NCI-H446 (cell line): ENCODE measurements at places on chromosomes 7 and 10.

- DNase-seq = no peak
Observed at GRCh38 chr7:112420236-112420861, 29.9 kb upstream of the IFRD1 start.

DNA sequence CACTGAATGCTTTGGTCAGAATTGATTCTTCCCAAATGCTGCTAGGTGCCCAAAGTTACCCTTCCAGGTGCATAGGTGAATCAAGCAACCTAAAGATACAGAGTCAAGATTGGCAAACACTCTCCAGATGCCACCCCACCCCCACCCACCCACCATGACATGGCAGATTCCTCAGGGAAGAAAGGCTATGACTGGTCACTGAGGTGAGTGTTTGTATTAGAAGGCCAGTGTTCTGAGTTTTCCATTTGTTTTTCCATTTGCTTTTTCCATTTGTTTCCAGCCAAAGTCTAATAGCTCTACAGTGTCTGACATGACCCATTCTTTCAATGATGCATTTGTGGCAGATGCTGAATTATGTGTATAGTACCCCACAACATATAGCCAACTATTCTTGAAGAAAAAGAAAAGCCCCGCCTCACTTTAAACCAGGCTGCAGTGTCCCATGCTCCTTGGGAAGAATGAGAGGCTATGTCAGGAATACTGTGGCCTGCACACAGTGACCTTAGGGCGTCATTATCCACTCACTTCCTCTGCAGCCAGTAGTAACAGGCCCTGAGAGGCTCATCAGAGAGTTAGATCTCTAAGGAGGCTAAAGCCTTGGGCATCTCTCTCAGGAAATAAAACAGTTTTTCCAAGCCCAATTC is 16.1 kb upstream of the HIBADH start:
- DNase-seq = no peak

- no peak for DNase-seq
Observed at GRCh38 chr10:72270607-72271281, 3.0 kb upstream of the DDIT4 start.

DNA sequence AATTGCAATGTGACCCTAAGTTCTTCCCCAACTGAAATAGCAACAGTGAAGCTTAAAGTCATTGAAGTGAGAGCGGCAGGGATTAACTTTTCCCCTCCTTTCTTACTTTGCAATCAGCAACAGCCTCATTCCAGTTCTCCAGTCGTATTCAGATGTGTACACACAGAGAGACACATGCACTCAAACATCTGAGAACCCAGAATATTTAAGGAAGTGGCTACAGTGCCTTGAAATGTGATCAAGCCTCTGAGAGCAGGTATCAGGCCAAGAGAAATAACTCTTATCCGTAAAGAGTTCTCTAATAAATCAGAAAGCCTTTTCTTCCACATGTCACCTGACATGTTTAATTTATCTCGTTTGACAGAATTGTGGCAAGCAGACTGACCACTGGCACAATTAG is 388.9 kb upstream of the NPVF start:
- DNase-seq = no peak

GRCh38 chr10:102059987-102060386 is 4.0 kb upstream of the ARMH3 start:
- no peak for DNase-seq

GRCh38 chr10:32315424-32315823 is 31.5 kb downstream of the EPC1 start:
- no peak for DNase-seq

- DNase-seq = no peak
Observed at GRCh38 chr10:58764087-58764747, 251.5 kb downstream of the BICC1 start.

DNA sequence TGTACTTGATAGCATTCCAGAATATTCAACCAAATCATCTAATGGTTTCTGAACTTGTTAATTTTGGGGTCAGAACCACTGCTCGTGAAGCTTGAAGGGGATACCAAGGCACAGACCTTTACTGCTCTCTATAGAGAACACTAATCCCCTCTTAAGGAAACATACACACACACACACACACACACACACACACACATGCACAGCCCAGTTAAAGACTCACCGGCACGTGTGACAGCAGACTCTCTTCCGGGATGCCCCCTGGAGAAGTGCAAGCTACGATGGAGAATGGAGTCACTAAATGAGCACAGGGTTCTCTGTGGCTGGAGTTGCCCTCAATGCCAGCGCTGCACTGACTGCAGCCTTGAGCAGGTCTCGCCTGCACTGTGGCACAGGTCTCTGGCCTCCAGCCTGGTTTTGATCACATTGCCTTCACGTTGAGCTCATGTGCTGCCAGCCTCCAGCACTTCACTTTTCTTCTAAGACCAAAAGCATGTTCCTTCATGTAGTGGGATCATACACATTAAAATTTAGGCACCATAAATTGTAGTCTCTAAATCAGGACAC is 300.8 kb downstream of the POM121L12 start:
- DNase-seq = no peak

- no peak for DNase-seq
Observed at GRCh38 chr10:31345886-31346285, 26.9 kb downstream of the ZEB1 start.

DNA sequence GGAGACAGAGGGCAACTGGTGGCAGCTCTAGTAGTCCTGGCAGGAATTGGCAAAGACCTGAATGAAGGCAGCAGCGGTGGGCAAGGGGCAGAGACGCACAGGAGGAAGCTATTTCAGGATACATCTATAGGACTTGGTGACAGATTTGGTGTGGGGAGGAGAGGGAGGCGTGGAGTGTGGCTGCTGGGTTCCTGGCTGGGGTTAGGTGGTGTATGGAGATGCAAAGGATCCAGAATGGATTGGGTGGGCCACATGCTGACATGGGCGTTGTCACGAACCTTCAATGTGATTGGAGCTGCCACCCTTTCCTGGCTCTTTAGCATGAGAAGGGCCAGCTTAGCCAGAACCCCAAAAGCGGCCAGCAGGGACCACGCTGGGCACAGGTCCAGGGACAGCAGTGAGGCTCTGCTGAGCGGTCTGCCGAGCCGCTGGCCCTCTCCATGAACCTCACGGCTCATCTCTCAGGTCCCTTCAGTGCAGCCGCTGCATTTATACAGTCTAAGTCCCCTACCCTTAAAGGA is 10.2 kb upstream of the ADCY1 start:
- DNase-seq = no peak

DNA sequence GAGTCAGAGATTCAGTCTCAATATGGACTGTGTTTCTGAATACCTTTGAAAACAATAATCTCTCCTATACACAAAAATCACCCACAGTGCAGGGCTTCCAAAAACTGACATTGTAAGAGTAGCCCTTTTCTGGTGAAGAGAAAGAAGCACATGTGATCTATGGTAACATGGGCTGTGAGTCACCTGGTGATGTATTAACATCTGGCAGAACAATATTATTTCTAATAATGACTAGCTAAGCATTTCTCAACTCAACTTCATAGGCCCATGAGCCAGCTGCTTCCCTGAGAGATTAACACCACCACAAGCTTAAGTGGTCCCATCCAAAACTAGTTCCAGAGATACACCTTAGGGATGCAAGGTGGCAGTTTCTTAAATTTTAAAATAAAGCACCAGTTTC is 331.0 kb upstream of the NRP1 start:
- DNase-seq = no peak

GRCh38 chr10:133476641-133476990 is 22.9 kb downstream of the SCART1 start:
- no peak for DNase-seq
